ENCODE measurements at places on chromosomes 6 and 20.

DNA sequence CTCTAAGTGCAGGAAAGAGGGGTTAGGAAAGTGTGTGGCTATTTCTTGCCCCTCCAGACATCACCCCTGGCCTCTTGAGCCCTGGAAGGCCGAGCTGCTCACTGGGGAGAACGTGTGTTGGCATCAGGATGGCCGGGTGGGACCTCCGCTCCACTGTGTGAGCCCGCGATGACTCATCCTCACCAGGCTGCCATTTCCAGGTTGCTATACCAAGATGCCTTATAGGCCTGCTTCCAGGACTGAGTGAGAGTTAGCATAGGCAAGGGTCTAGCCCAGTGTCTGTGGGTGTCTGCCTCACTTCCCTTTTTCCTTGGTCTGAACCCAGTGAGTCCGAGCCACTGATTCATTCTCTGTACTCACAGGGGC, 105.0 kb downstream of the MRPL14 start:
- DNase-seq: no peak

DNA sequence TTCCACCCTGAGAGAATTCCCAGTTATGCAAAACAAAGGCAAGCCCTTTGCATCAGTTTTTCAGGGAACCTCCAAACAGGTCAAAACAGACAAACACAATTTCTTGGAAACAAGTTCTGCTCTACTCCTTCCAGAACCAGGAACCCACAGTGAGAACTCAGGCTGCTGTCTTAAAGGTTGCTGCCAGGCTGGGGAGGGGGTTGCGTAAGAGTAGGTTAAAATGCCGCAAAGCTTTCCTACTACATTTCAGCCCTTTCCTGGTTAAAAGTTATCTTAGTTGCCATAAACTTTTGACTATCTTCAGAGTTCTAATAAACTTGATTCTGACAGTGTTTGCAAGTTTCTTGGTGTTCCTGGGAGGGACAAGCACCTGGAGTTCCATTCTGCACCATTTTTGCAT, 33.8 kb downstream of the KPNA5 start:
- no peak for DNase-seq

DNA sequence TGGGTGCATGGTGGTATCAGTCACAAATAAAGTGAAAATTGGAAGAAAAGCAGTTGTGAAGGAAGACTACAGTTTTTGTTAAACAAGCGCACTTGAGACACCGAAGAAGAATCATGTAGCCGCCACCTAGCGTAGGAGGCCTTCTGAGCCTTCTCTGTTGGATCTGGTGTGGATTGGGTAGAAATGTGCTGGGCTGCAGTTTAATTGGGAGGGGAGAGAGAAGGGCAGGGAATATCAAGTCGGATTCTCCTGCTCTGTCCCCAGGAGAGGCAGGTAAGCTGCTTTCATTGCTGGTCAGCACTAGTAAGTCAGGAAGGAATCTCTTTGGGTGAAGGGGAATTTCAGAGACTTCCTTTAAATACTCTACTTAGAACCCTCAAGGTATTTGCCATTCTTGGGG, 1.2 kb upstream of the FABP7 start:
- no peak for DNase-seq

GRCh38 chr6:12479881-12480280, 189.7 kb downstream of the EDN1 start:
- no peak for DNase-seq

- no peak for DNase-seq
These were observed 23.0 kb downstream of the ENTPD6 start for GRCh38 chr20:25218492-25218891.

GRCh38 chr6:25556516-25556915, 95.5 kb upstream of the SCGN start:
- peak; percentile 54 for DNase-seq

DNA sequence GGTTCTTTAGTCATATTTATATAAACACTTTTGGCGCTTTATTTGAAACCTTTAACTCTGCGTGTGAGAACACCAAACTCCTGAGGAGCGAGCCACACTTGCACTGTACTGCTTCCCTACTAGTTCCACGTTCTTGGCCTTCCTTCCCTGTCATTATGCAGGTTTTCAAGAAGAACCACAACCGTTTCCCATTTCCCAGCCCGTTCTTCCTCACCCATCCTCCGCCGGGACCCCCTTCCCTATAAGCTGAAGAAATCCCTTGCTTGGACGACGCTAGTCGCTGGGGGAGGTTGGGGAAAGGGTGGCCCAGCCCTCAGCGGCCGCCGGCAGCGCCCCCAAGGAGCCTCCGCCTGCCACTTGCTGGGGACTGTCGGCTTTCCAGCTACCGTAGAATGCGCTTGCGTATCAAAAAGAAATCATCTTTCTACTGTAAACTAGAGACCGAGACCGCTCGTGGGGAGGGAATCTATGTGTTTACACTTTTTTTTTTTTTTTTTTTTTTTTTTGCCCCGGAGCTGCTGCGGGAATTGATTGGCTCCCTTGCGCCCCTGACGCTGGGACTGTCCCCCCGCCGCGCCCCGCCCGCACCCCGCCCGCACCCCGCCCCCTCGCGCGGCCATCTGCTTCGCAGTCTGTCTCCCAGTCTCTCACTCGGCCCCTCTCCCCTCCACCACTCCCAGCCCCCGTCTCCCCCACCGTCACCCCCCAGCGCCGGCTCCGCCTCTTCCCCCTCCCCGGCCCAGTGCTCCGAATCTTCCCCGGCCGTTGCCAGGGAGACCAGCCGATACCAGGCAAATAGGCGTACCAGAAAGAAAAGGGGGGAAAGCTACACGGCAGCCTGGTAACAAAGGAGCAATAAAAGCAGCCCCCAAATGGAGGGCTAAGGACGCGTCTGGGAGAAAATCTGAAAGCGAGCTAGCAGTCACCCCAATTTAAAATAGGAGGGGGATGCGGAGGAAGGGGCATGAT, 2.3 kb upstream of the MARCKS start:
- peak; percentile 71 for DNase-seq
